Cerebellum (tissue), 4 donors: ENCODE measurements at places on chromosomes 3 and 15.

- no peak for DNase-seq
Observed at GRCh38 chr3:173865900-173866498, 468.5 kb downstream of the NLGN1 start.

DNA sequence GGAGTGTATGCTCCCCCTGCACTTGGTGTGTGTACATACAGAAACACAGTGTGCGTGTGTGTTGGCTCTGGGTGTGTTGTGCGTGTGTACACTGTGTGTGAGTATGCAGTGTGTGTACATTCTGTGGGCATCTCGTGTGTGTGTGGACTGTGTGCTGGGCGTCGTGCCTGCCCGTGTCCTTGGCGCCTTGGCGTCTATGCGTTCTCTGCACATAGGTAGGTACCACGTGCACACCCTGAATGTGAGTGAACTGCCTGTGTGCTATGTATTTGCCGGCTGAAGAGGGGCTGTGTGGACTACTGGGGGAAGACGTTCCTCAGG is 481 bp upstream of the ECE2 start:
- DNase-seq: no peak

- no peak for DNase-seq
Observed at GRCh38 chr15:91534976-91535375, 318.5 kb upstream of the SLCO3A1 start.

DNA sequence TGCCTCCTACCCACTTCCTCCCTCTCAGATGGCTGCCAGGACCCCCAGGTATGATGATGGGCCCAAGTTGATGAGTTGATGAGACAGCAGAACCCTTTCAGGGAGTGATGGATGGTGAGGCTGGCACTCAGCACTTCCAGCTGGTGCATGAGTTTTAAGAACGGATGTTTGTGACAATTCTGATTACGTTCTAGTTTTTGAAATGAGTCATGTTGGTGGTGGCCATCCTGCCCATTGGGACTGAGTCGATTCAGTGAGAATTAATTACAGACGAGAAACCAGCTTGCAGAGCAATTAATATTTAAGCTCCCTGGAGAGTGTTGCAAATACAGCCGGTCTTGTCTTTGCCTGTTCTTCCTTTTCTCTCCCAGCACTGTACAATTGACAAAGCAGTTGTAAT is 56.9 kb upstream of the NR2C2 start:
- no peak for DNase-seq

GRCh38 chr15:29348336-29348914 is 78.8 kb upstream of the NSMCE3 start:
- DNase-seq: peak; percentile 70

DNA sequence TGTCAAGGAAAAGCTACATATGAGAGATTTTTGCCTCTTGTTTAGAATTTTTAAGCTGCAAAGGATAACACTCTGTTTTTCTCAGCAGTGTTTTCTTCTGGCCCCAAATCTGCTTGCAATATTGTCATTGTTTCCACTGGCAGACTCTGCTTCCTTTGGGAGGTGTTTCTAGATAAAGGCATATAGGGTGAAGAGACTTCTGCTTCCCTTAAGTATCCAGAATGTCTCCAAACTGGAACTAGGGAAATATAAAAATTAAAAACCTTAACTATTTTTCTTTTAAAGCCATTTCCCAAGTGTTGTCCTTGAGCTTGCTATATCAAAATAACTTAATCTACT is 225.8 kb downstream of the CGGBP1 start:
- no peak for DNase-seq

GRCh38 chr15:92612891-92613290 is 42.7 kb downstream of the FAM174B start:
- DNase-seq: no peak

- DNase-seq: no peak
Observed at GRCh38 chr15:86101818-86102217, 22.1 kb downstream of the AGBL1 start.

- no peak for DNase-seq
Observed at GRCh38 chr15:91469632-91470567, 369.8 kb downstream of the SV2B start.

DNA sequence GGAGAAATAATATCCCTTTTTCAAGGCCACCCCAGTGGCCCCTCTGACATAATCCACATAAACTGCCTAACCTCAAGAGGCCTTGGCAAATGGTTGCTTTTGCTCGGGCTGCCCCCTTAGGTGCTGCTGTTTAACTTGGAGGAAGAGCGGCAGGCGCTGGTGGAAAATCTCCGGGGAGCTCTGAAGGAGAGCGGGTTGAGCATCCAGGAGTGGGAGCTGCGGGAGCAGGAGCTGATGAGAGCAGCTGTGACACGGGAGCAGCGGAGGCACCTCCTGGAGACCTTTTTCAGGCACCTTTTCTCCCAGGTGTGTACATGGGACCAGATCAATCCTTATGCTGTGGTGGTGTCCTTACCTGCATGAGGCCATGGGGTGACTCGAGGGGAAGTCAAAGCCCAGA is 15.0 kb downstream of the DUOX1 start:
- no peak for DNase-seq

- no peak for DNase-seq
Observed at GRCh38 chr3:159077860-159078259, 276.0 kb downstream of the MFSD1 start.

DNA sequence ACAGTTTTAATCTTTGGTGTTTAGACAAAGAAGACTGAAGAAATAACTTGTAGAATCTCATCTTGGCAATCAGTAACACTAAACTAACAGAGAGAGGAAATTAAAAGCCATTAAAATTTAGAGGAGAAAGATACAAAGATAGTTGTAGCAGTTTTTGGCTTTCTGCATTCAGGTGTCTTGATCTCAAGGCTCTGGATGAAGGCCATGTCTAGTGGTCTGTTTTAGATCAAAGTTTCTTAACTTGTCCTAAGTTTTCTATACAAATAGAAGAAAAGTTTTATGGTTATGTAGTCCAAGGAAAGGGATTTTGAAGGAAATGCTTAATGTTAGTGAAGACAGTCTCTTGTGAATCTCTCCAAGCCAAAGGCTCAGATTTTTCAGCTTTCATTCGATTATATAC is 222.9 kb downstream of the BCHE start:
- no peak for DNase-seq

DNA sequence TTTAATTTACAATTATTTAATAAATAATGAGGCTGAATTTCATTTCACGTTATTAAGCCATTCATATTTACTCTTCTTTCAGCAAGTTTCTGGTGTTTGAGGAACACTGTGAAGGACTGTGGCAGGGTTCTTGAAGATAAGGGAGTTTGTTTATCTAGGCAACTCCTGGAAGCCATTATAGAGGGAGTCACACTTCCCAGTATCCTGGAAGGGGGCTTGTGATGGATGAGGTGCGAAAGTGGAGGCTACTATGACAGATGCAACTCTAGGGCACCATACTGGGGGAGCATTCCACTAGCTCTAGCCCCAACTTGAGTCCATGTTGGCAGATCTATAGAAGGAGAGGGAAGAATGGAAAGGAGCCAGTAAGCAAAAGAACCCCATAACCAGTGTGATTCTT is 14.4 kb downstream of the CNOT10 start:
- DNase-seq: no peak

GRCh38 chr3:106728315-106729098 is 648.7 kb upstream of the CCDC54 start:
- DNase-seq: no peak

DNA sequence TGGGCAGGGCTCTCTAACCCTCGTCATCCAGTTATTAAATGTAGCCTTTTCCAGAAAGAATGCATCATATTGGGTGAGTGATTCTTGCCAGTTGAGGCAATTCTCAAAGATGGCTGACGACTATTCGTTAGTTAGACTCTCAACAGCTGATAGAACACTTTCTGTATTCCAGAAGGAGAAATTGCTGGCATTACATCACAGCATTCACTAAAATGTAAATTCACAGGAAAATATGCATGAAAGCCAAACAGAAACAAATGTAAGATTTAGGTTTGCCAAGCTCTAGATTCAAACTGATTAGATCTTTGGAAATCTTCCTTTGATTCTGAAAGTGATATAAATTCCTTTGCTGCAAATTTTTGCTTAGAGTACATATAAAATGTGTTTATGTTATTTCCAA is 1501.0 kb downstream of the SI start:
- no peak for DNase-seq

GRCh38 chr3:185049710-185050109 is 103.2 kb downstream of the C3orf70 start:
- no peak for DNase-seq

- DNase-seq: no peak
Observed at GRCh38 chr3:37240170-37240945, 66.0 kb upstream of the LRRFIP2 start.

GRCh38 chr3:113174801-113175485 is 36.4 kb upstream of the BOC start:
- DNase-seq: no peak
